ENCODE measurements at places on chromosomes 4 and X.
A peak's percentile ranks its signal among the peaks of the same experiment; 100 is the strongest.

DNA sequence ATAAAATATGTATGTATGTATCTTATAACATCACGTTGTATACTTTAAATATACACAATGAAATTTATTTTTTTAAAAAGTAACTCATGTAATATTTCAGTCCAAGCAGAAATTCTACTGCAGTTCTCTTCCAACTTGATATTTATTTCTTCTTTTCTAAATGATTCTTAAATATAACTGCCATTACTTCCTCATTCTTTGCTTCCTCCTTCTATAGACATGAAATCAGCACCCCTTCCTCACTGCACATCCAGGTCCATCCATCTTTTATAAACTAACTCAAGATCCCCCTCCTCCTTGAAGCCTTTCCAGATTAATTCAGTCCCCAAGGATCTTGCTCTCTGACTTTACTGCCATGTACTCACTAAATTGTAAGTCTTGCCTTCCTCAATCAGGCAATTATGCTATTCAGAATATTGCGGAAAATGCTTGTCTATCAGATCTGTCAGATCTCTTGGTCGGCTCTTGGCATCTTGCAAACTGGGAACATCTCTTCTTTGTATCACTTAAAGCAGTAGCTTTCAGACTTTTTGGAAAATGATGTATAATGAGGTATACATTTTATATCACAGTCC is 3.7 kb downstream of the GPRIN3 start:
- no peak for DNase-seq

DNA sequence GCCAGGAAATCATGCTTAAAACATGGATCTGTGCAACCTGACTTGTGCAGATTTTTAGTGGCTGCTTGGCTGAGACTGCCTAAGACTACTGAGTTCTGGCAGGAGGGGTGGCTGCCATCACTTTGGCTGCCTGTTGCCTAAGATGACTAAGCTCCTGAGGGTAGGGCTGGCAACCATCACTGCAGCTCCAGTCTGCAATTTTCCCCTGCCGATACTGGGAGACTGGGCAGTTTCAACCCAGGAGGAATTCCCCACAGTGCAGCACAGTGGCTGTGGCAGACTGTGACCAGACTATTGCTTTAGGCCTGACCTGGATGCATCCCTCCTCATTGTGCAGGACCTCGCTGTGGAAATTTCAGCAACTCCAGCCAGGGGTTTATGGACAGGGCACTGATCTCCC is 544.9 kb downstream of the ANKRD50 start:
- no peak for DNase-seq

- peak; percentile 30 for DNase-seq
Observed at GRCh38 chrX:9866633-9867032, 80.4 kb downstream of the SHROOM2 start.

GRCh38 chrX:15856222-15856587 is 1.6 kb upstream of the AP1S2 start:
- no peak for DNase-seq

DNA sequence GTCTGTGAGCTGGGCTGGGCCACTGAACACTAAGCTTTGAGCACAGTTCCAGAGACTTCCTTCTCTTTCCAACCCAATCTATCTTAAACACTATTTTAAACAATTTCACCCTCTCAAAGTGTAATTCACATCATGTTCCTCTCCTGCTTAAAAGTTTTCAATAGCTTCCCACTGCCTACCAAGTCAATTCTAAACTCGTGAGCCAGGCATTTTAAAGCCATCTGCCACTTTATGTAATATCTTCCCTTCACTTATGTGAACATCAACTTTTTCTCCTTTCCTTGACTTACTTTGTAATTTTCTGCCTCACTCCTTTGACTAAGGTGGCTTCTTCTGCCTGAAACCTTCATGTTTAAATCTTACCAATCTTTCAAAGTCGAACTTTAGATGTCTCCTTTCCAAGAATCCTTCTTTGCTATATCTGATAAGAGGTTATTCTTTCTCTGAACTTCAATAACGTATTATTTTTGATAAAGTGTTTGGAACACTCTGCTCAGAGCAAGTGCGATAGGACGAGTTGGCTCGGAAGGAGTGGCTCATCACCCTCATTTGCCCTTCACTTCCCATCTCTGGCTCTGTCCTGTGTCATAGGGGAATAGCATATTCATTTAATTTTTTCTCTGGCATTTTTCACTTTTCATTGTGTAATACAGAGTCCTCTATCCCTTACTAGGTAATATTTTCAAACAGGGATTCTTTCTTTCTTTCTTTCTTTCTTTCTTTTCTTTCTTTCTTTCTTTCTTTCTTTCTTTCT is 13.0 kb upstream of the SPARCL1 start:
- no peak for DNase-seq

DNA sequence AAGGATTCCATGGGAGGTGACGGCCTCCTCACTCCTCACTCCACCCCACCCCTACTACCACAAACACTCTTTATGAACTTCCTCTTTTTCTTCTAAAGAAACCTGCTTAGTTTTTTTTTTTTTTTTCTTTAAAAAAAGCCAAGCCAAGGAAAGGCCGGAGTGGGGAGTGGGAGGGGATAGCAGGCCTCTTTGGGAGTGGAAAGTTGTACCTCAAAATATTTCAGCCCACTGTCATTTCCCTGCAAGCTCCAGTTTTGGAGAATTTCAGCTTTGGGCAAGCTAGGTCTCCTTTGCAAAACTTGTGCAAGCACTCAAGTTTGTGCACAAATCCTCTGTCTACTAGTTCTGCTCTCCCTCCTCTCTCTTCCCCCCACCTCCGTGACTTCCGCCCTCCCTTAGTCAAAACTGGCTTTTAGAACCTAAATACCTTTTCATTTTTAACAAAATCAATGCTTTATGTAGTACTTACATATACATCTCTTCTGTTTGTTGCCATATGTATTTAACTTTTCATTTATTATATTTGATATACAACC is 512 bp upstream of the ANTXR2 start:
- no peak for DNase-seq

DNA sequence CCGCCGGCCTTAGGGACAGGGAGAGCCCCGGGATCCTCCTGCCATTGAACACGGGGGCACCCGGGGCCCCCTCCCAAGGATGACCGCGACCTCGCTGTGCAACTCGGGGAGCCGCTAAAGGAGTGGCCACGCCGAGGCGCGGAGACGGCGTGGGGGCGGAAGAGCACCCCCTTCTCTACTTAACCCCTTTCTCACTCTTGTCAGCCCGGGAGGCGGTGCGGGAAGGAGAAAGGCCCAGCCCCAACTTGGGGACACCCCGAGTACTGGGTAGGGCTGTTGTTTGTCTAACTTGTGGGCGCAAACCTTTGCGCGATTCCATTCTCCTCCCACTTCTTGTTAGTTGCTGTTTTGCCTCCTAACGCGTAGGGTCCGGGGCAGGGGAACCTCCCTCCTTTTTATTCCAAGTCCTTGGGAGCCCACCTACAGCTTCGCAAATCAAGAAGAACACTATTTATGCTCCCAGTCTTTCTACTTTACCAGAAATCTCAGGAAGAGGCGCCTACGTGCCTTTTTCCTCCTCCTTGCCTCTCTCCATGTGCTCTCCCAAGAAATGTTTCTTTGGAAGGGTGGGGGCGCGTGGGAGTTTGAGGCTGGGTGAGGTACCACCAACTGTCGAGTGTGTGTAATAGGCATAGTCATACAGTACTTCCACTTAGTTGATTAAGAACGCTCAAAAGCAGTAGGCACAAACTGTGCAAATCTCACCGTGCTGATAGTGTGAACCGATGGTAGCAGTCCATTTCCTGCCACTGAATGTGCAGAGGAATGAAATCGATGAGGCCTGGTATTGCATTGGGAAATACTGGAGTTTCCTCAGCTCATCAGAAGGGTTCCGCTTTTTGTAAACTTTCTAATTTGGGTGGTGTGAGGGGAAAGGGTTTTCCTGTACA is 813 bp downstream of the DIAPH2 start:
- peak; percentile 24 for DNase-seq

- DNase-seq, result no peak
Observed at GRCh38 chrX:49266523-49267445, 2.3 kb upstream of the FOXP3 start.

GRCh38 chr4:123856689-123857545 is 460.3 kb downstream of the SPRY1 start:
- DNase-seq, result no peak

GRCh38 chr4:24849351-24849750 is 54.0 kb downstream of the SOD3 start:
- DNase-seq, result no peak

- DNase-seq, result no peak
Observed at GRCh38 chr4:138047290-138047689, 194.9 kb downstream of the SLC7A11 start.

GRCh38 chrX:9182041-9182440 is 148.1 kb upstream of the FAM9B start:
- no peak for DNase-seq

DNA sequence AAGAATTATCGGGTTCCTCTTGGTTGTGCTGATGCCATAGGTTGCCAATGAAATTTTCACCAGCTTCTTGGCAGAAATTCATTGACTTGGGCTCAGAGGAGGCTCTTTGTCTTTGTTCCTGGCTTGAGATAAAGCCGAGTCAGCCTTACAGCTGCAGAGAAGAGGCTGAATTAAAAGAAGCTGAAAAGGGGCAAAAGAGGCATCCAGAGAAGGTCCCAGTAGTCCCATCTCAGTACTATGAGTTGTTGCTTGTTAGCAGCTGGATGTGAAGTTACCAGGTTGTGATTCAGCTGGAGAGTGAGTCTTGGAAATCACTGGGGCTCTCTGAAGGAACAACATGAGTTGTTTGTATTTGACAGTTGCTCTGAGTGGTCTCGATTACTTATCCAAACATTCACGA is 59.7 kb downstream of the SMAD1 start:
- DNase-seq, result no peak

- DNase-seq, result no peak
Observed at GRCh38 chrX:137425273-137425902, 140.5 kb upstream of the ZIC3 start.

DNA sequence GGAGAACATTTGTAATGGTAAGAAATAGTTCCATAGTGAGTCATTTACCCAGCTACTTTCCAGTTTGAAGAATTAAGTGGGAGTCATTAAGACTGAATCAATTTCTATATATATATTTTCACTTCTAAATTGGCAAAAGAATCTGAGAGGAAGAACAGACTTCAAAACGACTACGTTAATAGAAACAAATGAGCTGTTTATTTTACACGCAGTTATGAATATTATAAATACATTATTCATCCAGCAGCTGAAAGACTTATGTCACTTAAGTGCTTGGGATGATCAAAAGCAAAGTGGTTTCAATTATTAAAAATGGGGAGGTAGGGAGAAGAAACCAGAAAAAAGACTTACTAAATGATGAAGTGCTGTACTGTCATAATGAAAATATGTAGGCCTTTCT is 260.5 kb upstream of the DDX53 start:
- DNase-seq, result no peak

DNA sequence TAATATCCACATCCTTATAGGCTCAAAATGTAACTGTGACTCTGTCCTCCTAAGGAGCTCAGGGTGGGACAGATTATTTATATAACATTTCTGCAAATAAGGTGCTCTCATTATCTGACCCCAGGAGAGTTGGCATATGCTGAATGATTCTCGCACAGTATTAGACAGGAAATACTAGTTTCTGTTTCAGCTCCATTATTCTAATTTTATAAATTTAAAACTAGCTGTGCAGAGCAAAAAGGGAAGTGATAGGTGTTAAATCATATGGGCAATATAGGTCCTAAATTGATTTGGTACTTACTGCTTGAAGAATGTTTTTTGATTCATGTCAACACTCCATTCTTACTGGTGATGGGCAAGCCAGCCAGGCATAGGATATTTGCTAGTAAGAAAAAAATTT is 141.5 kb downstream of the GLRA2 start:
- DNase-seq, result no peak

- DNase-seq, result no peak
Observed at GRCh38 chr4:170872794-170873193, 783.0 kb upstream of the AADAT start.

- DNase-seq, result no peak
Observed at GRCh38 chrX:19389227-19389845, 45.6 kb downstream of the PDHA1 start.

- no peak for DNase-seq
Observed at GRCh38 chrX:130418740-130419139, 17.0 kb downstream of the RBMX2 start.

- no peak for DNase-seq
Observed at GRCh38 chr4:107299646-107300045, 263.5 kb upstream of the DKK2 start.

- no peak for DNase-seq
Observed at GRCh38 chrX:20522420-20522819, 255.7 kb upstream of the RPS6KA3 start.

- DNase-seq, result no peak
Observed at GRCh38 chrX:29083823-29084222, 496.6 kb downstream of the IL1RAPL1 start.

- DNase-seq, result no peak
Observed at GRCh38 chrX:49264460-49264859, at the start of gene FOXP3. Gene FOXP3, minus strand, starts transcription at chrX:49264710. Its CDS starts 6,205 bp downstream, at chrX:49258505.

DNA sequence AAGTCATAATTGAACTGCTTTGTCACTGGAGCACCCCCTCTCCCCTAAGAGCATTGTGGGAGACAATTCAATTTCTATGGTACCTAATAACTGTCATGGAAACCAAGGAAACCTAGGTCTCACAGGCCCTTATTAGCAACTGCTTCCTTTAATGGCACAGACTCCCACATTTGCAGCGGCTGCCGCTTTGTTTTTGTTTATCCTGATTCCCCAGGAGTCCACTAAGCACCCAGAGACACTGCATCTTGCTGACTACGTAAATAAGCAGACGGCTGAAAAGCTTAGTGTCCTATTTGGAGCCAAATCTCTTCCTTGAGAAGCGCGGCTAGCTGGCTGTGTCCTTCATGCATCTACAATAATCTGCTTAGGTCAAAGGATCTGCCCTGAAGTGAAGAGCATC is 494.4 kb downstream of the TMA16 start:
- no peak for DNase-seq

GRCh38 chrX:149267878-149268813 is 237.0 kb downstream of the IDS start:
- no peak for DNase-seq

DNA sequence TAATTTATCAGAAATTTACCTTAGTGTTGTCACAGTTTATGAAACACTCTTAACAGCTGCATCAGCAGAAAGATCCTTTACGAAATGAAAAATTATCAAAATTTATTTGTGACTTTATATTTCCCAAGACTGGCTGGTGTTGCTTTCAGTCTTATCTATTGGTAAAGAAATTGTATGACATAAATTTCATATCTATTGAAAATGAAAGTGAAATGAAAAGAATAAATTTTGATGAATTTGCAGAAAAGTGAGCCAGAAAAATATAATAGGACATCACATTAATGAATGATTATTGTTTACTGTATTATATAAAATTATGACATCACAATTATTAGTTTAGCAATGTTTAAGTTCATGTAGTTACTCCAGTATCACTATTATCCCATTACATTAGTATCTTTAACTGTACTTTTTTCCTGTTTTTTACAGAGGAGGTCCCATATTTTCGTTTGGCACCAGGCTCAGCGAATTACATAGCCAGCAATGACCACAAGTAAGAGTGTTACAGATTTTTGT is 13.2 kb upstream of the TMEM165 start:
- no peak for DNase-seq

- peak; percentile 37 for DNase-seq
Observed at GRCh38 chr4:138627096-138627495, 384.9 kb upstream of the SLC7A11 start.
